ENCODE measurements at places on chromosomes 1 and 21.

GRCh38 chr1:201456499-201457309, 12.3 kb downstream of the PHLDA3 start:
- DNase-seq, result peak; percentile 54

DNA sequence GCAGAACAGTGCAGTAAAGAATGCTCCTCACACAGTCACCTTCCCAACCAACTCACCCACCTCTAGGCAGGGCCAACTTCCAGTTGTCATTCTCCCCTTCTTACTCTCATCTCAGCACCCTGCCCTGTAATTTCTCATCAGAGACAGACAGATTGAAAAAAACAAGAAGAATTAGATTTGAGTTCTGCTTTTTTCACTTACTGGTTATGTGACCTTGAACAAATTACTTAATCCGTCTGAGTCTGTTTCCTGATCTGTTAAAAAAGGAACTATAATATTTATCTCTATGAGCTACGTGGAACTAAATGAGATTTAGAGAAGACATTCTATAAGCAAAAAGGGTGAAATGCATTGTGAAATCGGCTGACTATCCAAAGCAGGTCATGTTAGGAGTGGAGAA, 330.3 kb downstream of the ZNF326 start:
- DNase-seq, result no peak

DNA sequence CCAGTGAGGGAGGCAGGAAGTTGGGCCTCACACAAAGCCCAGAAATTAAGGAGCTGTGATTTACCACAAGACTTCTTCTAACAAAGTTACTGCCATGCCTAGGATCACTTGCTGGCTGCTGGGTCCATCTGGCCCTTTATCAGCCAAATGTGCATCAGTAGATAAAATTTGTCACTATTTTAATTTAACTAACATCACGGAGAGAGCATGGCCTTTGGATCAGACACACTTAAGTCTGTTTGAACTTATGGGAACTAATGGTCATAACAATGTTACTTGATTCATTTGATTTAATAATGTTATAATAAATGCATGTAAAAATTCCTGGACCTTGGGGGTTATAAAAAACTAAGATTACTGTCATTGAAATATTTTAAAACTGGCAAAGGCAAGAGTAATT, 67.2 kb upstream of the CCDC190 start:
- DNase-seq, result no peak

DNA sequence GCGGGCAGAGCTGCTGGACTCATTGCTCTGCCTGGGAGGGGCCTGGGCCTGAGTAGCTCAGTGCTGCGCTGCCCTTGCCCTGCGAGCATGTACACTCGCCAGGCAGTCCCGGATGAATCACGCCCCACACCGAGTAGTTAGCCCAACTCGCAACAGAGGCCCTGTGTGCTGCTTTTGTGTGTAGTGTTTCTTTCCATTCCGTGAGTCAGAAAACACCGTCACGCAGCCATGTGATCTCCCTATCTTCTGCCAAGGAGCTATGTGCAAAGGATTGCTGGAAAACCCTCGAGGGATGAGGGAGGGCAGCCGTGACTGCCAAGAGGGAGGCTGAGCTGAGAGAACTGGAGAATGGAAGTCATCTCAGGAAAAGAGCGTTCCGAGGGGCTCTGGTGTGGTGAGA, 37.3 kb downstream of the NENF start:
- DNase-seq, result peak; percentile 90

- no peak for DNase-seq
Observed at GRCh38 chr1:211830055-211830327, 572 bp downstream of the LPGAT1 start.

DNA sequence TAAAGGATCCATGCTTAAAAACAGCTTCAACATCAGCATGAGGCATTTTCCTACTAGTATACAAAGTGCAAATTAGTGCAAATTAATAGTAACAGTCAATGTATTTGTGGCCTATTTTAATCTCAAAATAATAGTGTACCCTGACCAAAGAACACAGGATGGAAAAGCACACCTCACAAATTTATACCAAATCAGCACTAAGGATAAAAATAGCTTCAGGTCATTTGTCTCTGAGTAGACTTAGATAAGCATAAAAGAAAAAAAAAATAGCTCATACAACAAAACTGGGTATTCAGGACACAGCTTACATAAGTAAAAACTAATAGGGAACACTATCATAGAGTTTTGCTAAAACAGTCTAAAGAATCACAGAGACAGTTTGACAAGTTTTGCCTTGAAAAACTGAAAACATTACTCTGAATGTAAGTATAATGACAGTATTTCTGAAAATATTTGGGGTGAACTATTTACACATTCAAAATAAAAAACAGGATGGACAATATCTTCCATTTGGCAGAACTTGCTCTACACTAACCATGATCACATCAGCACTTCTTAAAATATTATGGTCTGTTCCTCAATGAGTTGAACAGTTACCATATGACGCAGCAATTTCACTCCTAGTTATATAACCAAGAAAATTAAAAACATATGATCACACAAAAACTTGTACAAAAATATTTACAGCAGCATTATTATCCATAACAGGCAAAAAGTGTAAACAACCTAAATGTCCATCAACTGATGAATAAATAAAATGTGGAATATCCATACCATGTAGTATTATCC, 46.3 kb downstream of the RNF115 start:
- DNase-seq, result no peak

GRCh38 chr1:30242722-30243457, 480.5 kb downstream of the MATN1 start:
- no peak for DNase-seq

- DNase-seq, result no peak
Observed at GRCh38 chr1:231842441-231842840, 215.9 kb downstream of the DISC1 start.

DNA sequence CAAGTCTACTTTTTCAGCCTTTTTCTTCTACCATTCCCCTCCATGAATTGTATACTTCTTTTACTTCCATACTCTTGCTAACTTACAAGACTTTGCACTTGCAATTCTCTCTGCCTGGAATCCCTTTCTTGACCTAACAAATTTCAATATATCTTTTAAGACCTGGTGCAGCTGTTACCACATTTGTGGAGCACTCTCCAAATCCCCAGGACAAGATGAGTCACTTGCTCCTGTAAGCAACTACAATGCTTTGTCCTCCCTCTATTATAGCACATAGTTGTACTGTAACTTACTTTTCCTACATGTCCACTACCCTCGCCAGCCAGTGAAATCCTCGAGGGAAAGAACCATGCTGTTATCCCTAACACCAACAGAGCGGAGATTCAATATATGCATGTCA, 43.1 kb downstream of the WARS2 start:
- DNase-seq, result no peak

GRCh38 chr1:153349363-153350320, 1.0 kb upstream of the PGLYRP4 start:
- no peak for DNase-seq

DNA sequence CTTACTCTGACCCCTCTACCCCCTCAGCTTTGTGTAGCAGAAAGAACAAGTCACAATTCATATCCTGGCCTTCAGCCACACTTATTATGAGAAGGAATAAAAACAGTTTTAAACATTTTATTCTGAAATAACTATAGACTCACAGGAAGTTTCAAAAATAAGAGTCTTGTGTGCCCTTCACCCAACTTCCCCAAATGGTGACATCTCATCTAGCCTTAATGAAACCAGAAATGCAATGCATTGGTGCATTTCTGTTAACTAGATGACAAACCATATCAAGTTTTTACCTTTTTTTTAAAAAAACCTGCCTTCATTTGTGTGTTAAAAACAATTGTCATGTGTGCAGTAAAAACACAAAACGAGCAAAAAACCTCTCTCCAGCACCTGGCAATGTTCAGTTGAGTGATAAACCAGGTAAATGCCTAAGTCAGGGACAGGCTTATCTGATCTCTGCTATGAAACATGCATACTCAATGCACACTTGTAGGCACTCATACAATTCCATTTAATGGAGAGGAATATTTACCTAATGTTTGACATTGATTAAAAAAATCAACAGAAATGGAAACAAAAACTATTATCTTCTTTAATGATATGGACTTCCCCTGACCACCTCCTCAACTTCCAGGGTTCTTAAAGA, 51.5 kb downstream of the SH3BGR start:
- no peak for DNase-seq

DNA sequence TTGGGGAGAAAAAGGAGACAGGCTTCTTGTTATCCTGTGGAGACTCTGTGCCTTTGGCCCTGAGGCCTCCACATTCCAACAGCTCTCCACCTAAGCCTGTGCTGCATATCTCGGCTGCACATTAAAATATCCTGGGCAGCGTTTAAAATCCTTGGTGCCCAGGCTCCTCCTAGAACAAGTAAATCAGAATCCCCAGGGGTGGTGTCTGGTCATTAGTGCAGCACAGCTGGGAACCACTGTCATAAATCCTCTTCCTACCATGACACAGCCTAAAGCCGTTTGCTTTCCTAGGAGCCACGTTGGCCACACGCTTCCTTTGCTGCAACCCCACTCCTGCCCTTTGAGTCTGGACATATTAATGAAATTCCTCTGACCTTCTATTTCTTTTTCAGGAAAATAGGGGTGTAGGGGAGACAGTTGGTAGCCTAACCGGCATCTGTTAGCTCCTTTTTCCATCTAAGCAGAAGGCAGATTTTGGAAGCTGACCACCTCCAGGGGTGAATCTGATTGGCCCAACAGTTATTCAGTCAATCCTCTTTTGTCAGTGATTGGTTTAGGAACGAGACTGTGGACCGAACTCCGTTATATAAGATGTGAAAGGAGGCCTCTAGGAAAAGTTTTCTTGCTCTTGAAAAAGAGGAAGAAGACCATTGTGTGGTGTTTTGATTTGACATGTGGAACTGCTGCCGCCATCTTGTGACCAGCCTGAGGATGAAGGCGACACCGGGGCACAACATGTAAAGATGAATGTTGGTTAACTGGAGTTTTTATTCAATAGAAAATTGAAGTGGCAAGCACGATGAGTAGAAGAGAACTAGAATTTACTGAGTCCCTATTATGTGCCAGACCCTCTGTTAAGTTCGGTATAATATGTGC, 41.9 kb downstream of the JUN start:
- no peak for DNase-seq

DNA sequence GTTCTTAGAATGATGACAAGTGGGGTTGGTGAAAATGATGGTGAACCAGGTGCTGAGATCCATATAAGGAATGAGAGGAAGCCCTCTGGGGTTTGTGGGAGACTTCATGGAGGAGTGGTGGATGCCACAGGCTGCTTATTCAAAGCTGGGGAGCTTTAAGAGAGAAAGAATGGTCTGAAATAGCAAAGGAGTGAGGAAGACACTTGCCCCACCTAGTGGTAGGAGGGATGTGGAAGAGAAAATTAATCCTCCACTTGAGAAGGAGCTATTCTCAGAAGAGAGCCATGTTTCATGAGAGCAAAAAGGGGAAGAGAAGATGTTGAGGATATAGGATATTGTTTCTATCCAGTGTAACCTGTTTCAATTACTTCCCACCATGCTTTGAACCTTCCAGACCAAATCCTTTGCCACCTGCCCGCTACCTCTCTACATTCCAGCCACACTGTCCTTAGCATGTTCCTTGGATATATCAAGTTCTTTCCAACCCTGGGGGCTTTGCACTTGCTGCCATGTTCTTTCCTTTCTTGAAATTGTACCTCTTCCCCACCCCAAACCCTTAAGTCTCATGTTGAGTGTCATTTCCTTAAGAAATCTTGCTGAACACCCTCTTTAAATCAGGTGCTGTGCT, 19.6 kb upstream of the ZNF648 start:
- peak; percentile 68 for DNase-seq

DNA sequence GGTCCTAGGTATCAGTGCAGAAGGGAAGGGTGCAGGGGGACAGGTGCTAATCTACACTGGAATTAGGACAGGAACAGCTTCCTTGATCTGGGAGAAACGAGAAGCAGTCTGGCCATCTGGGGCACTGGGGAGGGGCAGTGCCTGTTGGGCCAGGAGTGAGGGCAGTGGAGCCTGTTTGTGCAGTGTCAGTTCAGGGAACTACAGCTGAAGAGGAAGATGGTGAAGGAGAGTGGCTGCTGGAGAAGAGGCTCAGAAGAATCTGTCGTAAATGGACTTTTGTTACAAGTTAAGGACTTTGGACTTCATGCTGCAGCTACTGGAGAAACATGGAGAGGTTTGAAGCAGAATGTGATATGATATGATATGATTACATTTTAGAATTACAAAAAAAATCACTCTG, 3.2 kb upstream of the TNFSF4 start:
- DNase-seq, result no peak

DNA sequence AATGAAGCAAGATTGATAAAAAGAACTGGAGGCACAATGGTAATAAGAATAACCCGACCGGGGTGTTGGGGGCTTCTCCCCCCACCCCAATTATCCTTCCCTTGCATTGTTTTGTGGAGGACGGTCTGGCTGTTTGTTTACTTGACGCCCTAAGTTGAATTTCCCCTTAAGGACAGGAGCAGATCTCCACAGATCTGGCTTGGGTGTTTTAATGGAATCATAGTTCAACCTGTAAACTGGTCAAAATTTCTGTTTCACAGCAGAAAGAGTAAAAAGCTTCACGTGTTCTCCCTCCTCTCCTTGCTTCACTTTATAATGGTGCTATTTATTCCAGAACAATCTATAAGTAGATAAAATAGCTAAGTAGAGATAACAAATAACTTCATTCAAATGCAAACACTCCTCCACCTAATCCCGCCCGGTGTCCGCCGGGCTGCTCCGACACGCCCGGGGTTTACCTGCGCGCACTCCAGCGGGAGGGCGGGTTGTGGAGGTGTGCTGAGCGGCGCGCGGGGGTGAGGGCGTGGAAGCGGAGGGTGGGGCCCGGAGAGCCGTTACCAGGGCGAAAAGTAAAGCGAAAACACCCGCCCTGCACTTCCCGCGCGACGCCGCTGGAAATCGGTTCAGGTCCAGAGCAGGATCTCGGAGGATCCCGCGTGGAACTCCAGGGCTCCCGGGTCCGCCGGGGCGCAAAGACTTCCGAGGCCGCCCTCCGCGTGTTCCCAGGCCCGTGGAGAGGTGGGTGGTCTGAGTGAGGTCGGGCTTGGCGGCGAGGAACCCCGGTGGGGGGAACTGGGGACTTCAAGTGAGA, 2.0 kb upstream of the ATF3 start:
- DNase-seq, result no peak

GRCh38 chr1:68331117-68331865, 99.0 kb upstream of the WLS start:
- DNase-seq, result no peak

- DNase-seq, result no peak
Observed at GRCh38 chr1:24308365-24309015, 10.7 kb upstream of the GRHL3 start.

GRCh38 chr1:239997515-239998311, 94.0 kb upstream of the FMN2 start:
- DNase-seq, result no peak

- peak; percentile 59 for DNase-seq
Observed at GRCh38 chr1:44842862-44843655, at the start of gene PTCH2. TSS of gene PTCH2 (minus strand) at chr1:44843253. CDS start at chr1:44842932, 321 bp downstream.

GRCh38 chr1:38699330-38700076, 160.1 kb downstream of the RRAGC start:
- DNase-seq, result no peak

- DNase-seq, result peak; percentile 68
Observed at GRCh38 chr1:12143631-12144155, 23.1 kb upstream of the TNFRSF1B start.

Measured in globus pallidus (tissue), 1 donor.